ENCODE measurements at places on chromosomes 7 and 10.
A peak's percentile ranks its signal among the peaks of the same experiment; 100 is the strongest.

- DNase-seq: no peak
Measured at GRCh38 chr7:80794631-80795573, 123.9 kb downstream of the SEMA3C start.

DNA sequence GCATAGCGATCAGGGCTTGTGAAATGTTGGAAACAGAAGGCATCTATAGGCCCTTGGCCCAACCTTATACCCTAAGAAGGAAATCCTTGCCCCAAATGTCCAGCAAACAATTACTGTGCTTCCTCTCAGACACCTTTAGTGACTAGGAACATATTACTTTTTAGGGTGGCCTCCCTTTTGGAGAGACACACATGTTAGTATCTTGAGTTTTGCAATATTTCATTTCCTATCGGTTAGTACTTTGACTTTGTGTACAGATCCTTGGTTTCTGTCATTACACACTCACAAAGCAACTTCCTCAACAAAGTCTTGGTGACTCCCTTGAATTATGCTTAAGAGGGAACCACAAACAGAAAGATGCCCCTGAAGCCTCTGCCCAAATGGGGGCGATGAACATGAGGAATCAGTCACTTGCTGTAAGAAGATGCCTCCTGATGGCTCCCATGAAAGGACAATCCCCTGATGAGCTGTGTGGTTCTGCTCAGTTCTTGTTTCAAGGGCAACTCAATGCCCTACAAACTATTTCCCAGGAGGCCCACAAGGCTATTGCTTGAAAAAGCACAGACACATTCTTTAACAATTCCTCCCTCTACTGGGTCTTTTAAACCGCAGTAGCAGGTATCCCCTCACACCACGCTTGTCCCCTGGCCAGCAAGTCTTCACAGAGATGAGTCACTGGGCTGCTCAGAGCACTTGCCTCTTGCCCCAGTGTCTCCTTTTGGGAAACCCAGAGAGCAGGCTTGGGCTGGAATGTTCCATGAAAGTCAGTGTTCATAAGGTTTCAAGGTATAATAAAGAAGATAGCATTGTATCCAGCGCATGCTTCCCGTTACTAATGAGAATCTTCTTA lies 196.2 kb downstream of the FANK1 start:
- no peak for DNase-seq

DNA sequence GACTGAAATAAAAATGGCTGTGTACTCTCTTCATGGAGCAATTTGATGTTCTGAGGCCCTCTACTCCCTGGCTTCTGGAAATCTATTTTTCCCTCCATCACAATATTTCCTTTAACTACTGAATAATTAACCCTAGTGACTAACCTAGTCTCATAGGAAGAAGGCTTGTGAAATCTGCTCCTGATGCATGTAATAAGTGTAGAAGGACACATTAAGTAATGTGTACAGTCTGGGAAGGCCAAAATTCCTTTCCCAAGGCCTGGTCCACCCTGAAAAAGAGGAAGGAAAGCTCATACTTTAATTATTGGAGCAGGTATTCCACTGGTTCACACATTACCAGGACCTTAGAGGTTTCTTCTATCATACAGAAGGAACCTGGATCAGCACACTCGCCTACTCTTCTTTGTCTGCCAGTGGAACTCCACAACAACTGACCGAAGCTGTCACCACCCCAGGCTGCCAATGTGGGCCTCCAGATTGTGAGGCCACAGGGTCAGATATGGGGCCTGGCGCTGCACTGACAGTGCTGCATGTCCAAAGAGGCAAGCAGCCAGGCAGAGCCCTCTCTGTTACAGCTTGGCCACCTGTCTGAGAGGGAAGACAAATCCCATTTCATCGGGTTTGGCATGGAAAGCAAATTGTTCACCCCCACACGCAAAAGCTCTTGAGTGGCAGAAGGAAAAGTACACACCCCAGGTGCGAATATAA lies 54.4 kb upstream of the FAM133B start:
- DNase-seq: peak; percentile 81

DNA sequence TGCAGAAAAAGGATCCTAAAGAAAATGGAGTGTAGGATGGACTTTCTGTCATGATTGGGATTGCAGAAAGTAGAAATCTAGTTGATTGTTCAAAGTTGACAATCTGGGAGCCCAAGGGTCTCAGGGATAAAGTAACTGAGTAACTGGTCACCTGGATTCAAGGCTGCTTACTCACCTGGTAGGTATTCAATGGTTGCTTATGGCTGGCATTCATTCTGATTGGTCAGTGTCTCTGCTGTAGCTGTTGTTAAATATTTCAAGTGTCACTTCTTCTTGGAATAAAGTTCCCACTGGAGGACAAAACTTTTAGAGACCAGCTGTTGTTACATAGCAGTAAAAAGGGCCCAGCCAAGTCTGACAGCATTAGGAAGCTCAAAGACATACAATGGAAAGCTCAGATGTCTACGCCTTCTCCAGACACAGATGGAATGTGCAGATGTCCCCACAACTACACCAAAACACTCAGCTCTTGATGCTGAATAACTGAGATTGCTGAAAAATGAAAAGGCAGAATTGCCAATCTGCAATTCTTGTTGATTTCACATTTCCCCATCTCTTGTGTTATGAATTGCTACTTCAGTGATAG lies 106.9 kb downstream of the ZNF467 start:
- DNase-seq: no peak

- no peak for DNase-seq
Measured at GRCh38 chr10:12656518-12657142, 307.3 kb downstream of the CAMK1D start.

- DNase-seq: peak; percentile 72
Measured at GRCh38 chr7:2170576-2171521, 61.9 kb downstream of the MAD1L1 start.

GRCh38 chr7:111952783-111953182 lies 253.4 kb downstream of the DOCK4 start:
- no peak for DNase-seq

- no peak for DNase-seq
Measured at GRCh38 chr10:109928475-109928891, 5.2 kb upstream of the XPNPEP1 start.

All from cardiac septum (tissue), 1 donor.